Tongue (tissue), 3 donors: ENCODE measurements at places on chromosomes 3 and 15. TPM values are rescaled to one million over a fixed set of nuclear protein-coding genes. Genes with fewer than 3 reads are reported as not detected.

DNA sequence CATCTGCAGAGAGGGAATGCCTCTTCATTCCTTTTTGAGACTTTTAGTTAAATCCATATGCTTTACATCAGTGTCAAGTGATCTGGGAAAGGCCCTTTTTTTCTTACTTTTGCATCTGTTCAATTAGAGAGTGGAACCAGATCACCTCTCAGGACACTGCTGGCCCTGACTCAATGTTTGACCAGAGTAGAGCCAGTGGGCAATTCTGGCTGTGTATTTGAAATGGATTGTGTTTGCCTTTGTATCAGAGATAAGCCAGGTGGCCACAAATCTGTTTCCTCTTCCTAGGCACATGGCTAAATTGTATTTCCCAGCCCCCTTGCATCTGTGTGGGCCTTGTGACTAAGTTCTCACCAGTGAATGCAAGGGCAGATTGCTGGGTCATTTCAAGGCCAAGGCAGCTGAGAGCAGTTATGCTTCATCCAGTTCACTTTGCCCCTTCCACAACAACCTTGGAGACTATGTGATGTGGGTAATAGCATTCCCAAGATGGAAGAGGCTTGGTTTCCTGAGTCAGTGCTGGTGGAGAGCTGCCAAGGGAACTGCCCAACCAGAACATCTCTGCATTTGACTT lies 75.6 kb upstream of the CACNA2D3 start:
- peak; percentile 74 for DNase-seq

OIP5 gene
- total RNA-seq = 2.9 TPM

DNA sequence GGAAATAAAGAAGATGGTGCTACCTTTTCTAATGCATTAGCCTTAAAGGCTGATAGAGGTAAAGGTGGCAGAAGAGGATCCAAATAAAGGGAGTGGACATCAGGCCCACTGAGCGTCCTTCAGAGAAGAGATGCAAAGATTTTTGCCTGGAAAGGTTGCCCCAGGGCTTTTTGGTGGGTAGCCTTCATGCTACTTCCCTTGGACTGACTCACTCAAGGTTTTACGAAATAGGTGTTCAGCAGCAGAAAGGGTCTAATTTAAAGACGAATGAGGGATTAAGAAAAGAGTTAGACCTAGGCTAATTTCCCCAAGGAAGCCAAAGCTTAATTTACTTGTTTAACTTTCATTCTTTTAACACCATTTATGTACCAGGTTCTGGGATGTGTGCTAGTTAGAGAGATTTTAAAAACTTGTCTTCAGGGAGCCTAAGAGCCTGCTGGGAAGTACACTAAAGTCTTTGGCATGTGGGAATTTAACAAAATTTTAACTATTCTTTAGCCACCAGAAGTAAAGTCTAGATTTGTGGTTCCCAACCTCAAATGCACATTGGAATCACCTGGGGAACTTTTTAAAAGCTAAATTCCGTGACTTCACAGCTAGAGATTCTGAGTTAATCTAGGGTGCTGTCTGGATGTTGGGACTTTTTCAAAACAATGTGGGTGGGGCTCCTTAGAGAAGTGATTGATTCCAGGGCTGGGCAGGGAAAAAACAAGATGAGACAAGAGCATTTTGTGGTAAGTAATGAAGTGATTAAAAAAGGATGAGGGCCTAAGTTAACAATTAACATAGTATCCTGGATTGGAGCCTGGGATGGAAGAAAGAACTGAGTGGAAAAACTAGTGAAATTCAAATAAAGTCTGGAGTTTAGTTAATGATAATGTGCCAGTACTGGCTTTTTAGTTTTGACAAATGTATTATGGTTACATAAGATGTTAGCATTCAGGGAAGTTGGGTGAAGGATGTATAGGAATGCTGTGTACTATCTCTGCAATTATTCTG lies 3.4 kb downstream of the IL20RB start:
- no peak for DNase-seq

DNA sequence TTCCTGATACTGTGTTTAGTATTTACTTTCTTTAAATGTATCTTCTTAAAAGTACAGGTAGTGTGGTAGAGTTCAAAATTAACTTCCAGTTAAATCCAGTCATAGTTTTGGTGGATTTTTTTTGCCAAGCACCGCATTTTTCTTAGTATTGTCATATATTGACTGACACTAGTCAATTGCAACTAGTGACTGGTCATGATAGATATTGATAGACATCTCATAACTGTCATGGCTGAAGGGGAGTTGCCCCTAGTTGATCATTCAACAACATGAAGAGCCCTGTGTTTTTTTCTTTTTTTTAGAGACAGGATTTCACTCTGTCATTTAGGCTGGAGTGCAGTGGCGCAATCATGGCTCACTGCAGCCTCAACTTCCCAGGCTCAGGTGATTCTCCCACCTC lies 22.1 kb downstream of the RAB8B start:
- DNase-seq = no peak

DNA sequence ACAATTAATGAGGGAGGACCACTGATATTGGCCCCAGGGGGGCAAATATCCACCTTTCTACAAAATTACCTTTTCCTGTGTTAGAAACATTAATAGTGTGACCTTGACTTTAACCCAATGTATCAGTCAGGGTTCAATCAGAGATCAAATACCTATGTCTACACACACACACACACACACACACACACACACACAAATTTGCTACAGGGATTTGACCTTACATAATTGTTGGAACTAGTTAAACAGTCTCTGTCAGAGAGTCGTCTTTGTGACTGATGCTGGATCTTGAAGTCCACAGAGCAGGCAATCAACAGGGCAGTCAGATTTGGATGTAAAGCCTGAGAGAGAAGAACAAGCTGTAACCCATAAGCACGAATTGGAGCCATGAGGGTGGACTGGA lies 32.5 kb downstream of the TM4SF4 start:
- no peak for DNase-seq

ACKR2 gene
- 2.2 TPM for total RNA-seq

C3orf20 gene
- total RNA-seq = not detected

UBAP1L gene
- total RNA-seq = 2.3 TPM

DNA sequence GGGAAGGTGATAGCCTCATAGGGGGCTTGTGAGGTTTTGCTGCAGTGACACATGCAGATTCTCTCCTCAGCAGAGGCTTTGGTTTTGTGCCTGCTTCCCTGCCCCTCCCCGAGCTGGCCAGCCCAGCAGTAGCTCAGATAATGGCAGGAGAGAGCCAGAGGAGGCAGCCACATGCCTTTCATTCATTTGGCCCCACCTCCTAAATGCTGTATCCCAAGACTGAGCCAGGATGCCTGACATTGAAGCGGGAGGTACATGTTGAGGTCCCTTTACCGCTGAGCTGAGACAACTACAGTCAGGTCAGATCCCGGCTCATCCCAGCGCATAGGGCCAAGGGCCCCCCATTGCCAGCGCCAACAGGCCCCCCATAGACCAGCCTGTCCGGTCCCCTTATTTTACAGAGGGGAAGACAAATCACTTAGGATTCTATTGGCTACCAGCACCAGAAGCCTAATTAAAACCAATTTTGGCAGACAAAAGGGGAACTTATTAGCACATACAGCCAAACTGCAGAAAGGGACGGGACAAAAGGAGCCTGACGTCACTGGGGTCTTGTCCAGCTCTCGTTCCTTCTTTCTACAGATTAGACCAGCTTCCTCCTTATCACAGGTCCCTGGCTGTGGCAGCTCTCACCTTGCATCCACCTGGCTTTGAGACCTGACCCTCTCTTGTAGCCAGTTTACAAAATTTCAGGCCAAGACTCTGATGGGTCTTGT lies 12.1 kb upstream of the POLG start:
- DNase-seq = no peak

DNA sequence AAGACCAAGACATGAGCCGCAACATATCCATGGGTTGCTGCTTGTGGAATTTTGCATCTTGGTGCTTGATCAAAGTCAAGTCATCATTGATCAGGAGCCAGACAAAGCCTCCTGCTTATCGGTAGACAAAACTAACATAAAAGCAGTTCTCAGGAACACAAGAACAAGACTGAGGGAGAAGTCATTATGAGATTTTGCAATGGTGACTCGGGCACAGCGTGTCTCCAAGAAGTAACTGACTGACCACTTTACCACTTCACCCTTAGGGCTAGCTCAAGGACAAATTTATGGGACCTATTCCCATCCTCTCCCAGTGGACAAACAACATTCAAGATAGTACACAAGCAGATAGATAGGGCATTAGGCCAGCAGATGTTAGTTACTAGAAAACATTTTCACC lies 68.1 kb upstream of the LIMD1 start:
- DNase-seq = no peak

MESP2 gene
- not detected for total RNA-seq

GRCh38 chr3:72391659-72392058 lies 456.6 kb downstream of the SHQ1 start:
- no peak for DNase-seq

DNA sequence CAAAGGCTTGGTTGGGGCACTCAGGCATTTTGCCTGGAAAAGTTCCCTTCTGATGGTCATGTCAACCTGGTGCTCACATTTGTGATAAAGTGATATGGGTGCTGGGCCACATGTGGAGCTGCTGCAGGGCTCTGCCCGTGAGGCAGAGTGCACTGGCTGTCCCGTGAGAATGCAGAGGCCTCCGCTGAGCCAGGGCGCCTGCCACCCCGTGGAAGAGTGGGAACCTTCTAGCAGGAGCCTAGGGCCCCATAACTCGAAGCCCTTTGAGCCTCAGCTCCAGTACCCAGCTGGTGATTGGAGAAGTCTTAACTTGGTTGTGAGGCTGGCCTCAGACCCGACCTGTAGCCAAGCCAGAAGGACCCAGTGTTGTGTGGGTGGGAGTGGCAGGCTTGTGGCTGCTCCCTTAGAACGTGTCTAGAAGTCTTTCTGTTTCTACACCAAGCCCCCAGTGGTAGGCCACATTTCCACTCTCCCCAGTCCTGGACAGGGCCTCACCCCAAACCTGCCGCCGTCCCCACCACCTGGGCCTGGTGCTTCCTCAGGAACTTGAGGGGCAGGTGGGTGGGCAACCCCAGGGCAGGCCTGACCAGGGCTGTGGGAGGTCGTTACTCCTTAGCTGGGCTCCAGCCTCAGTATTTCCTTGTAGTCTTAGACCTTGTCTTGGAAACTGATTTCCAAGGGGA lies 19.7 kb downstream of the SEC61A1 start:
- DNase-seq = no peak

- DNase-seq = no peak
Measured at GRCh38 chr3:22746221-22746620, 456.9 kb upstream of the UBE2E2 start.

PRTG gene
- total RNA-seq = 19.7 TPM

- peak; percentile 77 for DNase-seq
Measured at GRCh38 chr3:65811086-65811761, 227.5 kb downstream of the MAGI1 start.

GRCh38 chr3:169659096-169659819 lies 4.3 kb downstream of the MECOM start:
- DNase-seq = peak; percentile 19

UBA7 gene
- 17.4 TPM for total RNA-seq

- no peak for DNase-seq
Measured at GRCh38 chr15:100710222-100710621, 107.8 kb downstream of the ASB7 start.

- DNase-seq = no peak
Measured at GRCh38 chr3:37287776-37288175, 113.4 kb upstream of the LRRFIP2 start.

GRCh38 chr3:52696830-52697631 lies 8.6 kb downstream of the GLT8D1 start:
- no peak for DNase-seq

SOX14 gene
- not detected for total RNA-seq

ZNF660 gene
- 3.4 TPM for total RNA-seq

DNA sequence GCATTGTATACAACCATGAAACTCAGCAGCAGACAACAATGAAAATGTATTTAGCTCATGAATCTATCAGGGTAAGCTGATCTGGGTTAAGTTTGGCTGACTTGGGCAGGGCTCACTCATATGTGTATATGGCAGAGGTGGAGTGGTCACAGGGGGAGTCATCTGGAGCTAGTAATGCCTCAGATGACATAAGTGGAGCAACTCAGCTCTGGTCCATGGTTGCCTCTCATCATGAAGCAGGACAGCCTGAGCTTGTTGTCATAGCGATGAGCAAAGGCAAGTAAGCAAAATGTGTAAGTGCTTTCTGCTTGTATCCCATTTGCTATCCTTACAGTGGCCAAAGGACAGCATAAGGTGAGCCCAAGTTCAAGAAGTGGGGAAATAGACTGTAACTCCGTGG lies 64.5 kb downstream of the ALCAM start:
- DNase-seq = no peak

LRRC31 gene
- not detected for total RNA-seq

- no peak for DNase-seq
Measured at GRCh38 chr15:76070921-76071635, 11.3 kb downstream of the TMEM266 start.

MESP1 gene
- total RNA-seq = 0.31 TPM

GRCh38 chr15:64013179-64014062 lies 32.9 kb downstream of the DAPK2 start:
- DNase-seq = no peak

DNA sequence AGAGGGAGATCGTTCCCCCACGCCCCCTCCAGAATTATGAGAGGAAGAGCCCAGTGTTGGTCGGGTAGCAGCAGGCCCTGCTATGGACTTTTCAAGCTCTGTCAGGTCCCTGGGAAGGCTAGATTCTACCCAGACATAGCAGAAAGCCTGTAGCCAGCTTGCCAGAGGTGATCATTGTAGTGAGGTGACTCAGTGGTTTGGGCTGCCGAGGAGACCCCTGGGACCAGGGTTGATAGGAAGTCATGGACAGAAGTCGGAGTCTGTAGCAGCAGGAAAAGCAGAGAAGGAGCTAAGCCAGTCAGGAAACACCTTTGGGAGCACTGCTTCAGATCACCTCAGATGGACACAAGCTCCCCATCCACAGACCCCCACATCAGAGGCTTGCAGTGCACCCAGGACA lies 67.7 kb downstream of the CCNL1 start:
- no peak for DNase-seq

DNA sequence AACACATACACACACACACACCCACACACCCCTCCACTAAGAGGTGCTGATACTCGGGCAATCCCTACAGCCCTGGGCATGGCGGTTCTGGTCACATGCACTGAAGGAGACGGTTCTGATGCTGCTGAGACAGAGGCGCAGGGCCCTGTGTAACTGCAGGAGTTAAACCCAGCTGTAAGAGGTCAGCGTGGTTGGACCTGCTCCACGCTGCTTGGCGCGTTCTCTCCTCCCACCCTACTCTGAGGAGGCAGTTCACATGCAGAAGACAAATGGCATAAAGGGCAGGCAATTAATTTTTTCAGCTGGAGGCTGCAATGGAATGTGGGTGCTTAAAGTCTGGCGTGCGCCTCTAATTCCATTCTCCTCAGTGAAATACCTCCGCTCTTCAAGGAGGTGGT lies 35.2 kb downstream of the GRK7 start:
- peak; percentile 61 for DNase-seq
